Gastroesophageal sphincter (tissue), 4 donors: ENCODE measurements at places on chromosomes 11 and 22.

GRCh38 chr11:80898910-80899309 lies 1458.1 kb upstream of the TENM4 start:
- ATAC-seq = no peak

DNA sequence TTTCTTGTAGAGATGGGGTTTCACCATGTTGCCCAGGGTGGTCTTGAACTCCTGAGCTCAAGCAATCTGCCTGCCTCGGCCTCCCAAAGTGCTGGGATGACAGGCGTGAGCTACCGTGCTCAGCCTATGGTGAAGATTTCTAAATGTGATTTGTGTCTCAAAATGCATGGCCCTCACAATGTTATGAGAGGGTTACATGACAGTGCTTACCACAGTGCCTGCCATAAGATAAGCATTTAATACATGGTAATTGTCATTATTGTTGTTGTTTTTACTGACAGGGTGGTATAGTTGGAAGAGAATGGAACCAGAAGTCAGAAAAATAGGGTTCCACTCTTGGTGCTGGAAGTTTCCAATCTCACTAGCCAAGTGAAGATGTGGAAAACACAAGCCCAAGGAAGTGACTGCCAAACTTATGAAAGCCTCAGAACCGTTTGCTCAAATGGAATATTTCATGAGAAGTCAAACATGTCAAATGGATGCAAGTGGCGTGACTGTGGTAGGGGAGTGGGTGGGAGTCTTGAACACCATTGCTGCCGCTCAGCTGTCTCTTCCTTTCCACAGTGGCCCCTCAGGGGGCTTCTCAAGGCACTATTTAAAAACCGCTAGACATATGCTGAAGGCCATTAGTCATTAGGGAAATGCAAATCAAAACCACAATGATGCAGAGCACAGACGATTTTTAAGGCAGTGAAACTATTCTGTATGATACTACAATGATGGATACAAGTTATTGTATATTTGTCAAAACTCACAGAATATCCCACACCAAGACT lies 29.1 kb upstream of the LMO2 start:
- ATAC-seq = no peak

DNA sequence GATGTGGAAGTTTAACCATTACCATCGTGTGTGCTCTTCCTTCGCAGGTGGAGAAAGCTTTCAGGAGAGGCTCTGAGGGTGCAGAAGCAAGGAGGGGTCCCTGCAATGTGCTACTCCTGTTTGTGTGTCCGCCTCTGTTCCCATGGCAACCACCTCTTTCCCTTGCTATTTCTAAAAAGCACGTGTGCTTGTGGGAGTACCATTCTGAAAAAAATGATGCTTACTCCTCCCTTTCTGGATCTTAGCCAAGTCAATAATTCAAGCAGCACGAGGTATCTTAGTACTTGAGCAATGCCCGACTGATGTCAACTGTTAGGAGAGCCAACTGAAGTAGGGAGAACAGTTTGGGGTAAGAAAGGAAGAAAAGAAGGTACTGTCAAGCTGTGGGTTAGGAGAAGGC lies 628.7 kb downstream of the NTM start:
- ATAC-seq = no peak

DNA sequence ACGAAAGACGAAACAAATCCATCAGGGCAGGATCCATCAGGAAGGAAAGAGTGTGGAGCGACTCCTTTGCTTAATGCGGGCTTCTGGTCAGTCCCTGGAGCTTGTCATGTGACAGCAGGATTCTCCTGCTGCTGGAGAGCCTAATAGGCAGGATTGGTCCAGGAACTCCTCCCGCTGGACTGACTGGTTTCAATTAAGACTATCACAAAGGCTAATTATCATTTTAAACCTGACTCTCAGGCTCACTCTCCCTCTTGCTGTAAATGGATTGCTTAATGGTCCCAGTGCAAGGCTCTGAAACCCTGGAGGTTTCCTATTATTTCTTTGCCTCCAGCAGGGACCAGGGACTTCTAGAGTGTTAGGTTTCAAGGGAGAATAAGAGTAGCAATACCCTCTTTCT lies 493.8 kb downstream of the NTM start:
- ATAC-seq = no peak

DNA sequence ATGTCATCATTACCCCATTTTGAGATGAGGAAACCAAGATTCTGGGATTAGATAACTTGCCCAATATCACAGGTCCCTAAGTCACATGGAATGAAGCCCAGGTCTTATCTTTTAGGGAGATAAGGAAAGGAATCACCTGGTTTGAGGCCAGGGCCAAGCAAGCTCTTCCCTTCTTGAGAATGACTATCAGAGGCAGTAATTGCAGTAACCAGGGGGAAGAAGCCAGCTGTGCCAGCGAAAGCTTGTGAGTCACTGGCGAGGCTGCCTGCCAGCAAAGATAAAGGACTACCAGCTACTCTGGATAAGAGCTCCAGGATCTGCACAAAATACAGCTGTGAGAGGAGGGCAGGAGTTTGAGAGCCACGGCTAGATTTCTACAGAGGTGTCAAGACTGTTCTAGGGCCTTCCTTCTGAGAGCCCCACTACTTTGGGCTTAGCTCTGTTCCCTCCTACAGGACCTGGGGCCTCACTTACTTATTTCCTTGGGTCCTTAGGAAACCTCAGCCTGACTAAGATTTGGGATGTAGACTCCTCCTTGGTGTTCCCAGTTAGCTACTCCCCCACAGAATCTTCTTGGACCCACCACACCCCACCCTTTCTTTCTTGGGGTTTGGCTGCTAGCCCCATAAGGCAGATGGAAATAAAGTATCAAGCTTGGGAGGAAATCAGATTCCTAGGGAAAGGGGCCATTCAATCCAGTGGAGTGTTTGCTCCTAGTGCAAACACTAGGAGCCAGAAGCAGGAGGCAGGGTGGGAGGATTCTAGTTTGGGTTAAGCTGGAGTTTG lies 9.7 kb upstream of the CCKBR start:
- peak; percentile 10 for ATAC-seq

- peak; percentile 69 for ATAC-seq
Observed at GRCh38 chr11:128417607-128418324, 169.6 kb downstream of the ETS1 start.

GRCh38 chr22:27130906-27131305 lies 473.5 kb downstream of the MIAT start:
- no peak for ATAC-seq

DNA sequence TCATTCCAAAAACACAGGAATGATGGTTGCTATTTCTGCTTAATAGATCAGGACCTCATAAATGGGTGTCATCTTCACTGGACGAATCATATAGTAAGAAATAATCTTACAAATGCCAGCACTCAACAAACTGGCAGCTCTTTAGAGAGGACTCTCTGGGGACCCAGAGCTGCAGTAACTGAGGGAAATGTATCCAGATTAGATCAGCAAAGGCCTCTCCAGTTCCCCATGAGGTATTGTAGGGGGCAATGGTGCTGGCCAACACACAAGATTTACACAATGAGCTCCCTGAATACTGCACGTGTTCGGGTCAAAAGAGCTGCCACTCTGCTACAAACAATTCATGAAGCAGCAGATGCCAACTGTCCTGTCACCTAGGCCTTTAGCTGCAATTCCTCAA lies 110.2 kb downstream of the RBFOX2 start:
- ATAC-seq = no peak

DNA sequence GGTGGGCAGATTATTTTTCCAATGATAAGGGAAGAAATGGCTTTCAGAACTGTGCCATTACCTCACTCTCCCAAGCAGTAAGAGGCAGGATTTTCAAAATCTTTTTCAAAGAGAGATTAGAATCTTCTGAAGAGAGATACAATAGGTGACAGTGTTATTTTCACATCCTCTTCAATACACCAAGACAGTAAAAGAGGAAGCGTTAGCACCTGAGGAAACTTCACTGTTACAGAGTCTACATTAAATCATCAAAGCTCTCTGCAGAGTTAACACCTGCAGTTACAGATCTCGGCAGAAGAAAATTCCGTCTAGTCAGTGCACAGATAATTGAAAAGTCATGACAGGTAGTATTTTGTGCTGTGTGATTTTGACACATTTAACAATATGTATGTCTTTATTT lies 144.9 kb downstream of the PGR start:
- no peak for ATAC-seq

DNA sequence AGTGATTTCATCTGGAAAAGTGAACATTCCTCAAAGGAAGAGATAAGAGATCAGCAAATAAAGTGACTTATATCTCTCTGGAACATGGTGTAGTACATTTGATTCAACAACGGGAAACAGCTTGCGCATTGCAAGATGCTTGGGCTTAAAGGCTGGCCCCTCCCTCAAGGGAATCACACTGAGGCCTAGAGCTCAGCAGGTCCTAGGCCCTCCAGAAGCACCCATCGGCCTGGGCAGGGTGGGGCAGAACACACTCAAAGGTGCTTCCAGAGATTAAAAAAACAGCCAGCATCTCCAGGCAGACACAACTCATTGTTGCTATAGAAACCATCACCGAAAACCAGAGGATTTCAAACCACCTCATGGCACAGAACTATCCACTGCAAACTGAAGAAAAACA lies 69.0 kb upstream of the ARFGAP3 start:
- ATAC-seq = peak; percentile 42

- no peak for ATAC-seq
Observed at GRCh38 chr22:37234736-37235711, 9.0 kb downstream of the RAC2 start.

GRCh38 chr11:65645710-65646109 lies 7.8 kb downstream of the SIPA1 start:
- ATAC-seq = no peak

DNA sequence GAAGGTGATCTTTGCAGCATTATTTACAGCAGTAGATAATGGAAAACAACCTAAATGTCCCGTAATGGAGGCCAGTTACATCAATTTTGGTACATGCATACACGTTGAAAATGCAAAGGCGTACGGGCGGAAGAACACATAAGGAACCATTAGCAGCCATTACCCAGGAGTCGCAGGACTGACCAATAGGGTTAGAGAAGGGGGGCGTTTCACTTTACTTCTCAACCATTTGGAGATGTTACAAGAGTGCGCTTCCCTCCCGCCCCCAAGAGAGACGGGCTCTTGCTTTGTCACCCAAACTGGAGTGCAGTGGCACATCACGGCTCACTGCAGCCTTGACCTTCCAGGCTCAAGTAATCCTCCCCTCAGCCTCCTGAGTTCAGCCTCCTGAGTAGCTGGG lies 52.8 kb upstream of the SLC35C1 start:
- no peak for ATAC-seq

DNA sequence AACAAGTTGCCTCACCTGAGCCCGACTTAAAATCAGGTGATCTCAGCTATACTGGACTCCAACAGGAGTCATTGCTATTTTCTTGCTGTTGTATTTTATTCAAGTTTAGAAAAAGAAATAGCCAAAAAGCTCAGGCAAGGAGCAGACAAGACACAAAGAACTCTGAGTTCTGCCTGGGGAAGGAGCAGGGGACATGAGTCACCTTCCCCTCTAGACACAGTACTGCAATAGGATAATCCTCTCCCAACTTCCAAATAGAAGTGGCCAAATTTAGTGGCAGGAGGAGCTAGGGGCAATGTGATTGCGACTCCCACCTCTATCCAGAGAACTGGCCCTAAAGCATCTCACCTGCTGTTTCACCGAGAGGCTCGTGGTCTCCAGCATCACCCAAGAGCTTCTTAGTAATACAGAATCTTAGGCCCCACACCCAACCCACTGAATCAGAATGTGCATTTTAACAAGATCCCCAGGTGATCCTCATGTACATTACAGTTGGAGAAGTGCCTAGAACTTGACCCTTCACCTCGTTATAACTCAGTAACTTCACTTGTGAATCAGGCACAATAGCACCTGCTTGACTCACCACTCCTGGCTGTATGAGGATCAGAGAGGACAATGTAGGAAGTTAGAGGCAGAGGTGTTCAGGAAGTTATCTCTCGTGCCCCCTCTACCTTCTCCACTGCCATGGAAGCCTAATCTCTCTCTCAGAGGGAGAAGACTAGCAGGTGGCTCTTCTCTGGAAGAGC lies 56.8 kb upstream of the FBXO3 start:
- ATAC-seq = no peak

DNA sequence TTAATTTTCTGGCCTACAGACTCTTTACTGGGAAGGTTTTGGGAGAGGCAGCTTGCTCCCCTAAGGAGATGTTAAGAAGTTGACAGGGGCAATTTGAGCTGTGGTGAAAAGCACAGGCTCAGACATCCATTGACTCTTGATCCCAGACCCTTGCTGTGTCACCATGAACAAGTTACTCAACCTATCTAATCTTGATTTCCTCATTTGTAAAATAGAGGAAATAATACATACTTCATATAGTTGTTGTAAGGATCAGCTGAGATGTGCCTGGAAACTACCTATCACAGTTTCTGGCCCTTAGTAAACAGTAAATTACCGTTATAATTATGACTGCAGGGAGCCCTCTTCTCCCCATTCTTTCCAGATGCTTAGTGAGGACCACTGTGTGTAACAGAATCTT lies 16.6 kb upstream of the SCGB1D4 start:
- ATAC-seq = no peak

GRCh38 chr11:64150051-64150450 lies 15.9 kb downstream of the MACROD1 start:
- ATAC-seq = no peak

GRCh38 chr11:128734103-128734831 lies 40.4 kb downstream of the FLI1 start:
- ATAC-seq = peak; percentile 57

DNA sequence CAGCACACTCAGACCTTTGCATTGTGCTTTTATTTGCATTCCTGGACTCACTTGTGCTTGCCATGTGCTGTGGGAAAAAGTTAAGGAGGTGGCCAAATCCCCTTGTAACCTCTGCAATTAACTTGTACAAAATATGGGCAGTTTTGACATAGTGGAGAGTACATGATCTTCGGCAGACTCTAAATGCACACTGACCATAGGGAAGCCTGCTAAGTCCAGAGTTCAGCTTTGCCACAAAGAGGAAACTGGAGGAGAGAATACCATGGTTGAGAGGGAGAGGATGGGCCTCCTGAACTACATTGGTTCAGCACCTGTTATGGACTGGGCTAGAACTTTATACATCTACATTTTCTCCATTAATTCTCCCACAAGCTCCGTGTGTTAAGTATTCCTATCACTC lies 37.6 kb upstream of the CEP295 start:
- ATAC-seq = no peak

- ATAC-seq = no peak
Observed at GRCh38 chr22:23884140-23884539, 10.0 kb upstream of the MIF start.

DNA sequence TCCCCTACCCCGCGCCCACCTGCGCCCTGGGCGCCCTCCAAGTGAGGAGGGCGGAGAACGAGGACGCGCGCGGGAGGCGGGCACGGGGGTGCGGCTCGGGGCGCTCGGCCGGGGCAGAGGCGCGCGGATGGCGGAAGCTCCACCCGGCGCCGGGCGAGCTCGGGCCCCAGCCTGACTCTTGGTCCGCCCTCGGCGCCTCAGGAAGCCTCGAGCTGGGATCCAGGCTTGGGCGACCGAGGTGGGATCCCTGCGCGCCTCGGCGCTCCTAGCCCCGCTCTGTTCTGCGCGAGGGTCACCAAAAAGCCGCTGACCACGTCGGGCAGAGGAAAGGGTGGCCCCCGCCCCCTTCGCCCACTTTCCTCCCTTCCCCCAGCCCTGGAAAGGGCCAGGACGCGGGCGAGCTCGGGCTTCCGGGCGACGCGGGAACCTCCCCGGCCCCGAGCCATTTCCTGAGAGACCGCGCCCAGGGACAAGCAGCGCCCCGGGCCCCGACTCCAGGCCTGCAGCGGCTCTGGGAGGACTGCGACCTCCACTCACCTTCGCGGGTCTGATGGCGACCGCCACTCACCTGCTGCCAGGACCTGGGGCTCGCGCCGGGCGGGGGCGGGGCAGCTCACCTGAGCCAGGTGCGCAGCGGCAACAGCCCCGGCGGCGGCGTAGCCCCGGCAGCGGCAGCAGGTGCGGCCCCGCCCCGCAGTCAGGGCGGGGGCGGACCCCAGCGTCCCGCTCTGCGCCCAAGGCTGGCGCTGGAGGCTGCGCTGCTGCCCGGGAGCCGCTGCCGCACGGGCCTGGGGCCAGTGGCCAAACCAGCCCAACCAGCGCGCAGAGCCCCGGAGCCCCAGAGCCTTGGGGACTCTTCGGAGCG lies 2.2 kb upstream of the SIGIRR start:
- peak; percentile 56 for ATAC-seq
